ENCODE measurements at places on chromosomes 6 and 20. TPM values are rescaled to one million over a fixed set of nuclear protein-coding genes. Genes with fewer than 3 reads are reported as not detected.

Gene CDH26
- 7.9 TPM for total RNA-seq

Gene EDEM2
- 14.2 TPM for total RNA-seq

Gene PGBD1
- total RNA-seq, result 9.9 TPM

Gene PTPN1
- 22.1 TPM for total RNA-seq

Gene ZBTB46
- 1.7 TPM for total RNA-seq

Gene SPATA2
- 0.96 TPM for total RNA-seq

Gene LY6G6D
- not detected for total RNA-seq

Gene NKX2-2
- total RNA-seq, result 1.4 TPM
